ENCODE measurements at places on chromosomes 4 and X.

- DNase-seq, result no peak
Measured at GRCh38 chr4:88696630-88697029, 999 bp downstream of the NAP1L5 start.

DNA sequence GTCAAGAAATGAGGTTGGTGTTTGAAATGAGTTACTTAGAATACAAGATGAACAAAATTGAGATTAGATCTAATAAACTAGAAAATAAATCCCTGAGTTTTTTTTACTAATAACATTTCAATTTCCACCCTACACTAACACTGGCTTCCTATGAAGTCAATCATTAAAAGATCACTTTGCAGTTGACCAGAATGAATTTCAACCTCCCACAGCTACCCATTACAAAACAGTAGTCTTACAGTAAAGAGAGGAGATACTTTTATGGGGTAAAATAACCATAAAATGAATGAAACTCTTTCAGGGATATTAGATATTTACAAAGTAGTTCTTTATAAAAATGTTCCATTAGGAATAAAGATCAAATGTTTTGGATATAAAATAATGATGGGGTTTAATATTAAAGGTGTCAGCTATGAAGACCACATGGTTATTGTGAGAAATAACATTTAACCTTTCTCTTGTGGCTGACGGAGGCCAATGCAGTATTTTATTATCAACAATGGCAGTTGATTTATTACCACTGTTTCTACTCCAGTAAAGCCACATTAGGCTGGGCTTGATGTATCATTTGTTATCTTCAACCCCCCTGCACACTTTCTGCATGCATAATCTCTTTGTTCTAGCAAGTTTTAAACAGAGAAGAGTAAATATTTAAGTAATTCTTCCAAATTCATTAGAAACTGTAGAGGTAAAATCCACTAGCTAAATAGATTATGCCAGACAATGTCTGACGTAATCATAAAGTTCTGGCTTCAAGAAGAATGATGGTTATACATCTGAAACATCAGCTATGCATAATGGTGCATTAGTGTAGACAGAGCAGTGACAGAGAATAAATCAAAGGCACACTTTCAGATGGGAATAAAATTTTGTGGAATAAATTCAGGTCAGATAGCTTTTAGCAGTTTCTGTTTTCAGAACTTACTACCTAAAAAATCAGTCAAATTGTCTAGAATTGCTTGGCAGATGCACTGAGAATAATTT is 516.6 kb downstream of the PCDH18 start:
- no peak for DNase-seq

GRCh38 chr4:174564529-174564928 is 42.2 kb upstream of the HPGD start:
- DNase-seq, result no peak

- no peak for DNase-seq
Measured at GRCh38 chrX:52983321-52984000, 25.1 kb upstream of the FAM156A start.

- DNase-seq, result no peak
Measured at GRCh38 chr4:185479507-185479971, 8.0 kb upstream of the CCDC110 start.

DNA sequence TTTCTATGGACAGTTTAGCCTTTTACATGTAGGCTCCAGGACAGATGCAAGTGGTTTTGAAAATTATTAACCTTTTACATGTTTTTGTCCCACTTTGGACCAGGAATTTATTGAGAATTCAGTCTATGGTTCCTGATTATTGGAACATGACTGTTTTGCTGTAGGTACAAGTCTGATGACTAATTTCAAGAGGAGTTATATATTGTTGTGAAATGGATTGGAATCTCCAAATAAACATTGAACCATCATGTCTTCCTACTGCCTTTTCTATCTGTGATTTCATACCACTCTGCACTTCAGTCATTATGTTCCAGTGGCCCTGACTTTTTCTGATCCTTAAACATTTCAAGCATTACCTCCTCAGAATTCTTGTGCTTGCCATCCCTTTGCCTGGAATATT is 35.9 kb downstream of the TBC1D19 start:
- no peak for DNase-seq

DNA sequence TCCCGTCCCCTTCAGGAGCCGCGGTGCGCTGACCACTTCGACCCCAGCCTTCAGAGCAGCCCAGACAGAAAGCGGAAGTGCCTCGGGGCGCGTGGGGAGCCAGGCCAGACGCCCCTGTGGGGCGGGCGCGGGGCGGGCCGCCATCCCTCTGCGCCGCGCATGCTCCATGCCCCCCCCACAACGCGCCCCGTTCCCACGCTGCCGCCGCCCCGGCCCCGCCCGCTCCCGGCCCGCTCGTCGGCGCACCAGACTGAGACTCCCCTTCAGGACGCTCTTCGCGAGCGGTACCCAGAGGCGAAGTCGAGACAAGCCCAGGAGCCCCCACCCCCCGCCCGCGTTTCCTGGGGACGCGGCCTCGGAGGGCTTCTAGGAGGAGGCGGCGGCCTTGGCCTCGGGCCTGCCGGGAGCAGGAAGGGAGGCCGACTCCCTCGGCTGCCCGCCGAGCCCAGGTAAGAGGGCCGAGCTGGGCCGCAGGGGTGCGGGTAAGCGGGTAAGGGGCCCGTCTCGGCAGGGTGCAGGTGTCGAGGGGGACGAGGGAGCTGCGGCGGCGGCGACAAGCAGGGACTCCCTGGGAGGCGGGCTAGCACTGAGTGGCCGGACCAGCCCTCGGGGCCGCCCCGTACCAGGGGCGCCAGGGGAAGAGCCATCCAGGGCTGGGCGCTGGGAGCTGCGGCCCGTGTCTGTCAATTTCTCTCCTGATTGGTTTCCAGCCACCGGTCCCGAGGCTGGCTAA is at the start of gene ZFP92:
TSS of gene ZFP92 (plus strand) at position 218 of the 733 bp plus-strand sequence. CDS start 6,851 bp downstream, outside the sequence.
- no peak for DNase-seq

DNA sequence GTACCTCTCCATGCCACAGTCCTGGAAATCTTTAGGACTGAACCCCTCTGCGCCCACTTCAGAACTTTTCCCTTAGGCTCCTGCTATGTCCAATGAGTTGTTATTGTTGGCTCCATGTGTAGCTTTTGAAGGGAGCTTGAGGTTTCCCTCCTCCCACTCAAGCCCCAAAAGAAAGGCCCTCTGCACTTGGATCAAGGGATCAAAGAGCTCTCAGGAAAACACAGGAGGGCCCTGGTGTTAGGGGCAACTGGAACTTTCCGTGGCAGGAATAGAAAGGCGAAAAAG is 135.0 kb downstream of the RASL11B start:
- DNase-seq, result no peak

DNA sequence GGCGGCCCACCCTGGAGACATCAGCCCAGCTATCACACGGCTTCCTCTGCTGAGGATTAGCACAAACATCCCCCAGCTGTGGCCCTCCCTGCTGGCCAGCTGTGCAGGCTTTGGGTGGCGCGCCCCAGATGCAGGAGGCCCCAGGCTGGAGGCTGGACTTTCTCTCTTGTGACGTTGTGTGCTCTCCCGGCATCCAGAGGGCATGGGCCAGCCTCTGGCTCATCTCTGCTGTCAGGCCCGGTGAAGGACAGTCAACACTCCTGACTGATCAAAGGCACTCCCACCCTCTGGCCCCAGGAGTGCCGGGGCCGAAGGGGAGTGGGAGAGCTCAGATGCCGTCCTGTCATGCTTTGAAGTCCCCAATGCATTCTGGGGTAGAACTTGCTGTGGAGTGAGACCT is 29.9 kb upstream of the PJA1 start:
- no peak for DNase-seq

- DNase-seq, result no peak
Measured at GRCh38 chr4:41660352-41660751, 88.2 kb downstream of the PHOX2B start.

GRCh38 chrX:67353651-67354370 is 190.0 kb upstream of the AR start:
- no peak for DNase-seq

- DNase-seq, result no peak
Measured at GRCh38 chr4:42995343-42995944, 102.9 kb downstream of the GRXCR1 start.

- no peak for DNase-seq
Measured at GRCh38 chrX:102650903-102651241, 411 bp upstream of the GPRASP1 start.

- DNase-seq, result no peak
Measured at GRCh38 chr4:182238355-182238931, 4.8 kb upstream of the TENM3 start.

GRCh38 chrX:49273181-49273727 is 3.7 kb downstream of the PPP1R3F start:
- DNase-seq, result no peak

GRCh38 chr4:92333016-92333415 is 29.2 kb downstream of the GRID2 start:
- no peak for DNase-seq

- DNase-seq, result no peak
Measured at GRCh38 chr4:36712013-36712412, 430.6 kb downstream of the DTHD1 start.

- DNase-seq, result no peak
Measured at GRCh38 chr4:184548316-184548647, 73.9 kb upstream of the IRF2 start.

GRCh38 chr4:82989575-82990429 is 20.8 kb downstream of the LIN54 start:
- DNase-seq, result no peak

- DNase-seq, result no peak
Measured at GRCh38 chr4:125515016-125515415, 200.3 kb downstream of the FAT4 start.

GRCh38 chr4:109864134-109864533 is 16.2 kb downstream of the LRIT3 start:
- DNase-seq, result no peak

DNA sequence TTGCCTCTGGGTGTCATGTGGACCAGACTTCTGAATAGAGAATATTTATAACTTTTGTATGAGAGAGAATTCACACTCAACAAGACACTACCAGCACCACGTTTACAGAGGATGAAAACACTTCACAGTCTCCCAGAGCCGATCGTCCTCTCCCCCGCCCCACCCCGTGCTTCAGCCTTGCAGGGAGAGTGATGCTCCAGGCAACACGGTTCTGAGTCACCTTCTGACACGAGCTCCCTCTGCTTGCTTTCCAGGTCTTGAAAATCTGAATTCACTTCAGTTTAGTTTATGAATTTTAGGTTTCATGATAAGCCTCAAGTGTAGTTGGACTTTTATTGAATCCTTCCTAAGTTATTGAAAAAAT is 59.8 kb downstream of the CPLX1 start:
- DNase-seq, result no peak

DNA sequence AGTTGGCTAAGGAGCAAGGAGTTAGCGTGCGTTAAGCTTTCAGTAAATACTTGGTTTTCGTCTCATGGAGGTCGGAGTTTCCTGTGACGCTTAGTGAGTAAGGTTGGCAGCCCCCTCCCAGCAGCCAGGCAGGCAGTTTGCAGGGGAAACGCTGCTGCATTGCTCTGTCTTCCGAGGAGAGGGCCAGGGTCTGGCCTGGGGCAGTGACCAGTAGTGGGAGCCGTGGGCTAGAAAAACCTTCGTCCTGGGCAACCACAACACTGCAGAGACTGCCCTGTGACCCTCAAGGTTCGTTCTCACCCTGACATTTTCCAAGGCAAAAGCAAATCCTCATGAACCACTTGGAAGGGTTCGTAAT is 432 bp downstream of the TMEM175 start:
- DNase-seq, result no peak
